Right ventricle myocardium inferior (tissue), 1 donor: ENCODE measurements at places on chromosomes 4 and X.
A peak's percentile ranks its signal among the peaks of the same experiment; 100 is the strongest.

GRCh38 chr4:99915449-99915848 is 21.2 kb upstream of the LAMTOR3 start:
- no peak for DNase-seq

GRCh38 chr4:76546759-76547742 is 112.0 kb downstream of the SHROOM3 start:
- peak; percentile 55 for DNase-seq

- peak; percentile 34 for DNase-seq
Observed at GRCh38 chr4:175435381-175435783, 376.7 kb downstream of the GPM6A start.

GRCh38 chrX:35728481-35728880 is 69.7 kb upstream of the MAGEB16 start:
- DNase-seq = no peak

DNA sequence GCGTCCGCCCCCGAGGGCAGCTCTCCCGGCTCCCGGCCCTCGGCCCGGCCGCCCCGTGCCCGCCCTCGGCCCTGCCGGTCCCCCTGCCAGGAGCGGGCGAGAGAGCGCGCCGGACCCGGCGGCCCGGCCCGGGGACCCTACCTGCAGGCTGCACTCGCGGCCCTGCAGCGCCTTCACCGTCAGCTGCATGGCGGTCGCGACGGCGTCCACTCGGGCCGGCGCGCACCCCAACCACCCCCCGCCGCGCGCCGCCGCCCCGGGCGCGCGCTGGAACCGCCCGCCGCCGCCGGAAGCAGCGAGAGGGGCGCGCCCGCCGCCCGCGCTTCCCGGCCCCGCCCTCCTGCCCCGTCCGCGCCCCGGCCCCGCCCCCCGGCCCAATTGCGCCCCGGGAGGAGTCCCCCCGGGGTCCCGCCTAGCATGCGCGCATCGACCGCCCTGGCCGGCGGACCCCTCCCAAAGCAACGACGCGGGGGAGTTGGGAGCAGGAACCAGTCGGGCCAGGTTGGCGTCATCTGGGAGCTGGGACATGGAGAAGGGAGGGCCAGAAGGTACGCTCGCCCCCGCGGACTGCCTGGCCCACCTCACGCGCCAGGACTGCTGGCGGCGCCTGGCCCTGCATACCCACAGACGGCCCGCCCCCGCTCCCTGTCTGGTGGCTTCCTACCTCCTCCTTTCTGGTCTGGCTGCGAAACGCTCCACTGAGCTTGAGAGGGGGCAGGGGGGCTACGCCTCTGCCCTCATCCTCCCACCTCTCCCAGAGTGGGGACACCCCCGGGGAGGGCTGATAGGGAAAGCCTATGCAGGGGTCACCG is at the start of gene UBL4A:
UBL4A (minus strand) TSS at position 220 of the 812 bp plus-strand sequence; CDS start at position 189, 31 bp downstream.
- peak; percentile 86 for DNase-seq

GRCh38 chr4:138035781-138036258 is 206.3 kb downstream of the SLC7A11 start:
- DNase-seq = no peak

- DNase-seq = no peak
Observed at GRCh38 chr4:1968686-1969295, 40.0 kb downstream of the NELFA start.

DNA sequence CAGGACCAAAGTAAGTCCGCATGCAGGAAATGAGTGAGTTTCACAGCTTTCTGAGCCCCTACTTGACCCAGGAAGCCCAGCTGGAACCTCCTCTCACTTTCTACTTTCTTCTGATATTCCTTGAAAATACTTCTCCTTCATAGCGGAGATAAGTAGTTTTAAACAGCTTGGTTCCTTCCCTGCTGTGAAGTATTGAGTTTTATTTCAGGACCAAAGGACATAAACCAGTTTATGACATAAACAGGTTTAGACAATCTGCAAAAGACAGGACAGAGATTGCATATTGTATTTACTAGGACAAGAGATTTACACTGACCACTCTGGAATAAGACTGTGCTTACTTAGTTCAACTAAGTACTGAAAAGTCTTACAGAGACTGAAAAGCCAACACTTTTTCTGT is 54.8 kb downstream of the PAGE2 start:
- no peak for DNase-seq

- no peak for DNase-seq
Observed at GRCh38 chrX:134476284-134476683, 16.3 kb downstream of the HPRT1 start.

DNA sequence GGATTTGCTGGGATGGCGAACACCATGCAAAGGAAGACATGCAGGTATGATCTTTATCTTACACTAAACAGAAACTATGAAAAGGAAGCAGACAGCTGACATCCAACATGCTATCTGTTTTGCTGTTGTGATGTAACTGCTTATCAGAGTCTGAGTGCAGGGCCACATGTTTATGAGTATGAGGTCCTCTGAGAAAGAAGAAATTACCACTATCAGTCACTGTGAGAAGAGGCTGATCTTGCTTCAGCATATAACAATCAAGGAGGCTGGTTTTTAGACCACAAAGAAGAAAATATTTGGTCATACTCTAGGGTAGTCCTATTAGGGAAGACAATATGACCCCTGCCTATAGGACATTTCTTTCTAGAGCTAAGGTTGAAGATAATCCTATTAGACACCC is 18.5 kb downstream of the CLGN start:
- DNase-seq = no peak

- no peak for DNase-seq
Observed at GRCh38 chr4:176927664-176928063, 134.9 kb upstream of the VEGFC start.

DNA sequence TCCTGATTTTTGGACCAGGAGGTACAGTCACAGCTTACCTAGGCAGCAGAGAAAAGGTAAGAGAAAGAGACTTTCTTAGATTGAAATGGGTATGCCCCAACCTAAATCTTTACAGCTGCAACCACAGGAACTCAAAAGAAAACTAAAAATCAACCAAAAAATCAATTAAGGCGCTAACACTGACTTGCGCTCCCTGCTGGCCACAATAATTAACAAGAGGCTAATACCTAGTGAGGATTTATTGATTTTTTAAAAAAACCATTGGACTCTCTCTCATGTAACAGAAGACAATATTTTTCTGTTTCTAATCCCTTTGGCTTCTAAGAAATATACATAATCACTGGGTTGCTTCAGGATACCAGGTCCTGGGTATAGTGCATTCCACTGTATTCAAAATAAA is 153.9 kb upstream of the TENM3 start:
- DNase-seq = no peak

DNA sequence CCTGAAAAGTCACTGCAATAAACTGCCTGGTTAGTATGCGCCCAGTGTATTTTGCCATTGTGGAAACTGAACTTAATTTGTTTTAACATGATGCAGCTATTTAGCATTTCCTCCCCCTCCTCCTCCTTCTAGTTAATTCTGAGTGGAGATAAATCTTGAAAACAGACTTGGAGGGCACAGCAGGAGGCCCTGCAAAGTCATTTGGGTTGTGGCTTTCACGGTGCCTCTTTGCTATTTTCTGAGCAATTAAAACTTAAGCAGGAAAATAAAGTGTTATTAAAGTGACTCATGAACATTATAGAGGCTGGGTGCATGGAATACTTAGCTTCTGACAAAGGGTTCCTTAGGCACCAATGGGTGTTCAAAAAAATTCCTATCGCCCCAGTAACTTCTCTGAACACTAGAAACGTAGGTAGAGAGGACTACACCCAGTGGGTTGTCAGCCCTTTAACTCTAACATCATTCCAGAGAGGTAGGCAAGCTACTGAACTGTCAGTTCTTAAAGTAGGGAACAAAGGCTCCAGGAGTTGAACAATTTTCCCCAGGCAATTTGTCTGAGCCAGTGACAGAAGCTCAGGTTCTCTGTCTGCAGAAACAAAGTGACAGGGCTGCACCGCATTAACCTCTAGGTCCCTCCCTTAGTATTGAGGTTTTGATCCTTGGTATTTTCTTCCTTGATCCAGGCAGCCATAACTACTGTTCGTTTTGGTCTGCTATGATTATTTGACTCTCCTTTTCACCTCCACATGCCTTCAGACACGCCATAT is 158.3 kb upstream of the KIT start:
- DNase-seq = no peak

DNA sequence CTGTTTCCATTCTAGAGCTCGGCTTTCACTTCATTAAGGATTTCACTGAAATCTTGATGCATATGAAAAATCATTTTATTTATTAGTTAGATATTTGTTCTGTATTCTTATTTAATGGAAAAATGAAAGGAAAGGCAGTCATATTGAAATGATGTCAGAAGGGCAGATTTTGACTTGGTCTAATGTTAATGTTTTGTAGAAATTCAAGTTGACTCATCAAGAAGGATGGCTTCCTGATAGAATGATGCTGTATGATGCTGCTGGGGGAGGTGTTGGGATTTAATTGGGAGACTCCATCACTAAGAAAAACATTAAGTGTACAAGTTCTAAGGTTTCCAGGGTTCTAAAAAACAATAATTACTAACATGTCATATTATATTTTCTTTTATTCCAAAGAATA is 204.8 kb downstream of the PDGFC start:
- no peak for DNase-seq

- peak; percentile 66 for DNase-seq
Observed at GRCh38 chrX:41085878-41086626, 807 bp downstream of the USP9X start.

DNA sequence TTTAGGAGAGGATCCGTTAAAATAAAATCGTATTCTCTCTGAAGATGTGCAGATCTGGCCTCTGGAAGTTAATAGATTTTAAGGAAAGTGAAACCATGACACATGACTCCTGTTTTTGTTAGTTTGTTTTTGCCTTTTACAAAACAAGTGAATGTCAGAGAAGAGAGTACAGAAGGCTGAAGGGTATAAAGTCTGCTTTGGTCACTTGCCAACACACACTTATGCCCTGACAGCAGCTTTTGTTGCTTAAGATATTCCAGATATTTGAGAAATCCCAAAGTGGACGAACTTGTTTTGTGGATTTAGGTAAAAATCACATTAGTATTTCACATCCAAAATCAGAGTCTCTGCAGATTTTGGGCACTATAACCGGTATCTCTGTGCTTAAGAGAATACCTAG is 192.4 kb upstream of the RASGEF1B start:
- no peak for DNase-seq

- DNase-seq = no peak
Observed at GRCh38 chrX:9114245-9114644, 80.3 kb upstream of the FAM9B start.

GRCh38 chr4:114040319-114041116 is 61.1 kb upstream of the ARSJ start:
- no peak for DNase-seq

GRCh38 chr4:124711471-124712371 is 811 bp downstream of the ANKRD50 start:
- DNase-seq = peak; percentile 66

GRCh38 chrX:13786048-13786447 is 30.8 kb downstream of the GPM6B start:
- DNase-seq = no peak

GRCh38 chr4:122539861-122540465 is 80.9 kb downstream of the IL21 start:
- no peak for DNase-seq

GRCh38 chrX:74656079-74656745 is 41.8 kb upstream of the RLIM start:
- no peak for DNase-seq

- DNase-seq = no peak
Observed at GRCh38 chr4:114115526-114115925, 136.1 kb upstream of the ARSJ start.

- DNase-seq = no peak
Observed at GRCh38 chr4:66482186-66482585, 811.9 kb upstream of the EPHA5 start.

DNA sequence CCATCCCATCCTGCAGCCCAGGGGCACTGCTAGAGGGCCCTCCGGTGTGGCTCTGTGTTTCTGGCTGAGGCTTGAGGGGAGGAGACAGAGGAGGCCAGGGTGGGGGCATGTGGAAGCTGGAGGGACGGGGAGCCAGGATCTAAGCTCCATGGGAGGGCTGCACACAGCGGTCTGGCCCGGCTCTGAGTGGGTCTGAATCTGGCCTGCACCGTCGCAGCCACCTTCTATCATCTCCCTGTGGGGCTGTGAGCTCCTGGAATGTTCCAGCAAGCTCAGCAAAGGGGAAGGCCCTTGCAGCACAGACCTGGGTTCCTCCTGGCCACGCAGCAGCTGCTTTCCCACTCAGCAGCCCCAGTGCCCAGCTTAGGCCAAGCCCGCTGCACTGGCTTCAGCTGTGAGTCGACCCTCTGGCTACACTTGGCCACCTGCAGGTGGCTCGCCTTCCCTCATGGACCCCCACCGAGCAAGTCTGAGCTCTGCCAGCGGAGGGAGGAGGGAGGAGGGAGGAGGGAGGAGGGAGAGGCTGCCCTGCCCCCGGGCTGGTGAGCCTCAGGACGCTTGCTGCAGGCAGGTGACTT is 5.3 kb downstream of the NKX1-1 start:
- DNase-seq = no peak

DNA sequence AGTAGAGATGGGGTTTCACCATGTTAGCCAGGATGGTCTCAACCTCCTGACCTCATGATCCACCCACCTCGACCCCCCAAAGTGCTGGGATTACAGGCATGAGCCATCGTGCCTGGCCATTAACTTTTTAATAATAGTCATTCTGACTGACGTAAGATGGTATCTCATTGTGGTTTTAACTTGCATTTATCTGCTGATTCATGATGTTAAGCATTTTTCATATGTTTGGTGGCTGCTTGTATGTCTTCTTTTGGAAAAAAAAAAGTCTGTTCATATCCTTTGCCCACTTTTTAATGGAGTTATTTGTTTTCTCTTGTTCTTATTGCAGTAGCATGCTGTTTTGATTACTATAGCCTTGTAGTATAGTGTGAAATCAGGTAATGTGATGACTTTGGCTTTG is 45.8 kb downstream of the ANXA10 start:
- DNase-seq = no peak

GRCh38 chrX:39601231-39602177 is 496.3 kb downstream of the BCOR start:
- no peak for DNase-seq

DNA sequence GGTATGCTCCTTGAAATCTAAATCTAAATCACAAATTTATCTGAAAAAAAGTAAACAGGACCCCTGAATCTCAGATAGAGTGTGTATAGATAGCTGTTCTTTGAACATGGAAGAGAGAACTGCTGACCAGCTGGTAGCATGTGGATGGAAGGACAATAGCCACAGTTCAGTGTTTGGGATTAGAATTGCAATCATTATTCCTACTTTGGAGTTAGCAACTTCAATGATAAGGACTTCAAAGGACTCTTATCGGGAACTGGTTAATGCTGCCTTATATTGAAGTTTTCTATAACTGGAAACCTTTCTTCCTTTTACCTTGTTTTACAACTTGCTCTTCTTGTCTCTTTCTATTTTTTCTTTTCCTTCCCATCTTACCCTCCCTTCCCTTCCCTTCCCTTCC is 5.0 kb downstream of the AFM start:
- DNase-seq = no peak

DNA sequence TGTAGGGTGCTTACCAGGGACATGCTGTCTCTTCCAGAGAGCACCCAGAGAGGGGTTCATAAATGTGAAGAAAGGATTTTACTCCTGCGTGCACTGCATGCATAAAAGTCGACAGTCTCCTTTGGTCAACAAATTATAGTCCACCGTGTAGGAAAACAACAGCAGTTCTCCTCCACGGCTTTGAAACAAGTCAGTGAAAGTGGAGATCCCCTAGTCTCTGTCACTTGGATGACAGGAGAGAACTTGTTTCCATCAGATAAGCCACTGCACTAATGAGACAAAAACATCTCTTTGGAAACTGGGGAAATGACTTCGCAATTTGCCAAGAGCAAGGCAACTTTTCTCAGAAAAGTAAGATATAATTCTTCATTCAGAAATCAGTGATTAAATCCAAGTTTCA is 9.7 kb downstream of the UNC5C start:
- no peak for DNase-seq
